ENCODE measurements at places on chromosomes 5 and 9. TPM values are rescaled to one million over a fixed set of nuclear protein-coding genes. Genes with fewer than 3 reads are reported as not detected.

OR1J2 gene
- total RNA-seq: not detected

SLC9A3 gene
- total RNA-seq: 3.5 TPM

FUT7 gene
- 0.81 TPM for total RNA-seq

ZNF366 gene
- not detected for total RNA-seq

CTXN3 gene
- total RNA-seq: not detected

RUSC2 gene
- total RNA-seq: 5.5 TPM

Measured in activated T-cell treated with anti-CD3 and anti-CD28 coated beads, Interleukin-2, amount 50 U/mL, for 4 hours (primary cell).